ENCODE measurements at places on chromosomes 4 and X. TPM values are rescaled to one million over a fixed set of nuclear protein-coding genes. Genes with fewer than 3 reads are reported as not detected.

SMARCA5 gene
- 35.5 TPM for total RNA-seq

CFAP299 gene
- not detected for total RNA-seq

LIN54 gene
- total RNA-seq, result 10.4 TPM

NDST3 gene
- total RNA-seq, result 0.20 TPM

FAM13A gene
- total RNA-seq, result 36.8 TPM

TCP11X2 gene
- 0.28 TPM for total RNA-seq

BANK1 gene
- 1.5 TPM for total RNA-seq

TBCK gene
- 37.9 TPM for total RNA-seq

GYPE gene
- total RNA-seq, result 0.28 TPM

PNMA5 gene
- not detected for total RNA-seq

ARMCX5 gene
- total RNA-seq, result 24.5 TPM

RRH gene
- 0.23 TPM for total RNA-seq

ARSD gene
- total RNA-seq, result 17.9 TPM

ARHGAP24 gene
- 0.72 TPM for total RNA-seq

TMPRSS11B gene
- not detected for total RNA-seq

UGT2B15 gene
- 0.22 TPM for total RNA-seq

Measured in adrenal gland (tissue), 19 donors.